ENCODE measurements at places on chromosomes 6 and 20.

GRCh38 chr6:42158011-42158410 lies 15.2 kb upstream of the GUCA1A start:
- no peak for DNase-seq

- no peak for DNase-seq
Observed at GRCh38 chr20:50259705-50260478, 69.3 kb downstream of the CEBPB start.

DNA sequence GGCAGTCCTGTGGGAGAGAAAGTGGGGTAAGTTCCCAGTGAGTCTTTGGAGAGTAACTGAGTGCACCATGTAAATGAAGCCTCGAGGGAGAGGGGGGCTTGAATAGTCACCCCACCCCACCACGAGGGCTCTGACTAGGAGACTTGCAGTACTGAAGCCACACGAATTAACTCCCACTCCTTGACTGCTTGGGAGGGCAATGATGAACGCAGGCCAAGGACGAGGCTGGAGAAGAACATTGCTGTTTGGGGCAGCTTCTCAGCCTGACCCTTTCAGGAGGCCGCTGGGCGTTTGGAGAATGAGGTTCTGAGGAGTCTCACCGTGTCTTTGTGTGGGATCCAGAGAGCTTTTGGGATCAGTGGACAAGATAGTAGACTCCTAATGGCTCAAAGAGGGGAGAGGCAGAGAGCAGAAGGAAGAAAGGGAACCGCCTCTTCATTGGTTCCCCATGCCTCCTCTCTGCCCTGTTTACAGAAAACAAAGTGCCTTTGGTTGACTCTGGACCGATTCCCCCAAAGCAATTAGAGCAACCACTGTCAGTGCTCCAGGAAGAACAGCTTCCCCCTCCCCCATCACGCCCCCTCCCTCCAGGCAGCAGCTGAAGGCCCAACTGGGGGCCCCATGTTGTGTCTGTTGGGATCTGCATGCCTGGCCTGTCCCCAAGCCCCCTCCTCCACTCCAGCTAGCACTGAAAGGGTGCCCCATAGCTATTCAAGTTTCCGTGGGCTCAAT lies 41.7 kb upstream of the CDKN1A start:
- no peak for DNase-seq

DNA sequence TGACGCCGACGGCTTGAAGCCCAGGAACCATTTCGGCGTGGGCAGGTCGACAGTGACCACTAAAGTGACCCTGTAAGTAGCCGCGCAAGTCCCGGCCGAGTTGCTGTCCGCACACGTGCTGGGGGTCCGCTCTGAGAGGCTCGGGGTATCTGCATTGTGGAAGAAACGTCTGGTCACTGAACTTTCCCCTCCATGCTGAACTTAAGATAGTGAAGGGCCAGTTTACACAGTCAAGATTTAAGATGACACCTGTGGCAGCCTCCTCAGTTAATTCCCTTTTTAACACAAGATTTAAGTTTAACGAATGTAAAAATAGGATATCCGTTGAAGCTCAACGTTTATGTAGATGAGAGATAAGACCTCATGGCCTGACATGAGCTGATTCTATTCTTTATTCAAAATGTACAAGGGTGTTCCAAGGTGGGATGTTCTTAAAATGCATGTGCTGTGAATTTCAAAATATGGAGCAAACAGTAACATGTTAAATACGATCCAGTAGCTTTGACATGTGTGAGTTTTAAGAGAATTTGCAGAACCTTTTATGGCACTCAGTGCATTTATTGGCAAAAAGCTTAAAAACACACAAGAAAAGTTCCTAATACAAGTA lies 116.2 kb downstream of the RTN4IP1 start:
- no peak for DNase-seq

- DNase-seq: no peak
Observed at GRCh38 chr6:52201046-52201445, 14.9 kb downstream of the IL17A start.

DNA sequence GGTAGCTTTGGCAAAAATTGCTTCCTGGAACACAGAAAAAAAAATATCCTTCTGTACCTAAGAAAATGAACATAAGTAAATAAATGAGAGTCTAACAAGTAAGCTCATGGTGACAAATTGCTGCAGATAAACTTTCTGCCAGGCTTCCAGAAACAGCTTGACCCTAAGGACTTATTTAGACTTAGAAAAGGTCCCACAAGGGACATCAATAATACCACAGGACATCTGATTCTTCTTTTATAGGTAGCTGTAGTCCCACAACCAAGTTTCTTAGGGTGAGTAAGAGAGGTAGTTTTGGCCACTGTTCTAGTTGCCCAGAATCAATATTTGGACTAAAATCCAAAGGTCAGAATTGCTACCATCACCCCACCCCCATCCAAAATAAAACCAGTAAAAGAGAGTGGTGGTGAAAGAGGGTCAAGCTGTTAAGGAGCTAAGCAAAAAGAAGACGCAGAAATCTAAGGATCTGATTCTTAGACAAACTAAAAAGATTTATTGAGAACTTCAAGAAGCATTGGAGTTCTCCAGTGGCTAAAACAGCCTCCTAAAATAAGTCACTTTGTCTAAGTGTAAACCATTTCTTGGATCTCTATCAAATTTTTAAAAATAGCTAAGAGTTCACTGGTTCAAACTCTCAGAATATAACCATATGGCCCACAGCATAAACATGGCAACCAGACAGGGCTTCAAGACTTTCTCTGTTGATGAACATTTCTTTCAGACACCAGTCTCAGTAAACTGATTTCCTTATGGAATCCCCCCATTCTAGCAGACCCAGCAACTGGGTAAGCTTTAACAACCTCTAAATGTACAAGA lies 180.6 kb downstream of the PTPRK start:
- no peak for DNase-seq

DNA sequence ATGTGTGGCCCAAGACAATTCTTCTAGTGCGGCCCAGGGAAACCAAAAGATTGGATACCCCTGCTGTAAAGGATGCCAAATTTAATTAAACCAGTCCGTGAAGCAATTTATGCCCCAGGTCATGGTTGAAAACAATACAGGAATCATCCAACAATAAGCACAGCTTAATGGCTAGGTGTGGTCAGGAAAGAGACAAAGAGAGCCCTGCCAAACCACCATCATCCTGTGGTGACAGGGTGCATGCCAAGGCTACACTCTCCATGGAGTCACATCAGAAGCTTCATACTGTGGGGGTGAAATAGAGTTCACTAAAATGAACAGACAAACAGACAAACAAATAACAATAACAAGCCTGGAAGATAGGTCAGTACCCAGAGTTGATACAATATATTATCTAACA lies 62.7 kb downstream of the DZANK1 start:
- peak; percentile 9 for DNase-seq

DNA sequence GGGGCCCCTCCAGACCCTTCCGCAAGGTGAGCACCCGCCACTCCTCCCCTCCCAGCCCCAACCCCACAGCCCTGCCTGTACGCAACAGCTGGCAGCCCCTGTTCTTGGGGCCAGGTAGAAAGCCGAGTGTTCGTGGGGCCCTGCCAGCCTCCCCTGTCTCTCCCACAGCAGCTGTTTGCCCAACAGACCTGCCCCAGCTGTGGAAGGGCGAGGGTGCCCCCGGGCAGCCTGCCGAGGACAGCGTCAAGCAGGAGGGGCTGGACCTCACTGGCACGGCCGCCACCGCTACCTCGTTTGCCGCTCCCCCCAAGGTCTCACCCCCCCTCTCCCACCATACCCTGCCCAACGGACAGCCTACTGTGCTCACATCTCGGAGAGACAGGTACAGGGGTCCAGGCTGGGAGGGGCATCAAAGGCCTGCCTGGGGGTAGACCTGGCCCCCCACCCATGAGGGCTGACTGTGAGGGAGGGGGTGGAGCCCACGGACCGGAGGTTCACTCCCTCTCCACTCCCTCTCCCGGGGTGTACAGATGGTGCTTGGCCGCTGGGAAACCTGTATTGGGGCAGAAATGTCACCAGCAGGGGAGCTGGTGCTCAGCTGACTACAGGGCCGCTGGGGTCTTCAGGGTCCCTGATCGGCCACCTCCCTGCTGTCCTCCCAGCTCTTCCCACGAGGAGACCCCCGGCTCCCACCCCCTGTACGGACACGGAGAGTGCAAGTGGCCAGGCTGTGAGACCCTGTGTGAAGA lies 41.1 kb downstream of the FOXP4 start:
- no peak for DNase-seq

GRCh38 chr20:57772349-57772964 lies 62.6 kb upstream of the PMEPA1 start:
- DNase-seq: no peak

DNA sequence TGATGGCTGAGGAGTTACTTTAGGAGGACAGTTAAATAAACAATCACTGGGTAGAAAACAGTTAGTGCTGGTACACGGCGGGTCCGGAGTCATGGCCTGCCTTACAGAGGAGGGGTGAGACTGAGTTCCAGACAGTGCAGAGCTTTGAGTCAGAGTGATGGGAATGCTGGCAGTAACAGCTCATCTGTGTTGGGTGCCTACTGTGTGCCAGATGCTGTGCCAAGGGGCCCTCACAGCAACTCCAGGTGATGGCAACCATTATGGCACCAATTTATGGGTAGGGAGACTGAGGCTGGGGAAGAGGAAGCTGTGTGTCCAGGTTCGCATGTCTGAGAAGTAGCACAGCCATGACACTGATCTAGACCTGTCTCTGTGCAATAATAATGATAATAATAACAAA lies 132.6 kb downstream of the CEBPB start:
- DNase-seq: no peak

GRCh38 chr6:49202924-49203536 lies 260.0 kb downstream of the MMUT start:
- DNase-seq: no peak

DNA sequence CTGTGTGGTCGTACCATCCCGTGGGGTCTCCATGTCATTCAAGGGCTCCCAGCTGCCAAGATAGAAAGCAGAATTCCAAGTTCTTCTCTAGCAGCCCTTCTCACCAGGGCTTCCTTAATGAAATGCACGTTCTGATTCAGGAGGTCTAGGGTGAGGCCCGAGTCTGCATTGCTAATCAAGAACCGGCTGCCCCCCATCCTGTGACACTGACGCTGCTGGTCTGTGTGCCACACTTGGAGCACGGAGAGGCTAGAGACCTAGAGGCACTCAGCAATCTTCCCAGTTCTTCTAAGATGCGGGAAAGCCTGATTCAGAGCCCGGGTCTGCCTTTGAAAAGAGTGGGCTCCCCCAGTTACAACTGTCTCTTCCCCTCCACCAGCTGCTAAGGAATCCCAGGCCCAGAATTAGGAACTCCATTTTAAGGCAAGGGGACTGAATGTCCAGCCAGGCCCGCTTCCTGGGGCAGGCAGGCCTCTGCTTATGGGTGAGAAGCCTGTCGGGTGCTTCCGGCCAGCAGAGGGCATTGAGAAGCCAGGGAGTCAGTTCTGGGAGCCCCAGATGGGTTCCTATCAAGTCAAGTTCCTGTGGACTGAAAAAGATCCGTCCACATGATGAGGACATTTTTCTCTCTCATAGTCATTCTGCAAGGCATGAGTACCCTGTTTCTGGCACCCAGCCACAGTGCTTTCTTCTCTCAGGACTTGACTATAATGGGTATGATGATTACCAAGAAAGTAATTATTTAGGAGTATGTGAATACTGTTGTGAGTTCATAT lies 69.8 kb upstream of the RIN2 start:
- peak; percentile 39 for DNase-seq

GRCh38 chr6:20533746-20534294 lies 437 bp upstream of the CDKAL1 start:
- no peak for DNase-seq

DNA sequence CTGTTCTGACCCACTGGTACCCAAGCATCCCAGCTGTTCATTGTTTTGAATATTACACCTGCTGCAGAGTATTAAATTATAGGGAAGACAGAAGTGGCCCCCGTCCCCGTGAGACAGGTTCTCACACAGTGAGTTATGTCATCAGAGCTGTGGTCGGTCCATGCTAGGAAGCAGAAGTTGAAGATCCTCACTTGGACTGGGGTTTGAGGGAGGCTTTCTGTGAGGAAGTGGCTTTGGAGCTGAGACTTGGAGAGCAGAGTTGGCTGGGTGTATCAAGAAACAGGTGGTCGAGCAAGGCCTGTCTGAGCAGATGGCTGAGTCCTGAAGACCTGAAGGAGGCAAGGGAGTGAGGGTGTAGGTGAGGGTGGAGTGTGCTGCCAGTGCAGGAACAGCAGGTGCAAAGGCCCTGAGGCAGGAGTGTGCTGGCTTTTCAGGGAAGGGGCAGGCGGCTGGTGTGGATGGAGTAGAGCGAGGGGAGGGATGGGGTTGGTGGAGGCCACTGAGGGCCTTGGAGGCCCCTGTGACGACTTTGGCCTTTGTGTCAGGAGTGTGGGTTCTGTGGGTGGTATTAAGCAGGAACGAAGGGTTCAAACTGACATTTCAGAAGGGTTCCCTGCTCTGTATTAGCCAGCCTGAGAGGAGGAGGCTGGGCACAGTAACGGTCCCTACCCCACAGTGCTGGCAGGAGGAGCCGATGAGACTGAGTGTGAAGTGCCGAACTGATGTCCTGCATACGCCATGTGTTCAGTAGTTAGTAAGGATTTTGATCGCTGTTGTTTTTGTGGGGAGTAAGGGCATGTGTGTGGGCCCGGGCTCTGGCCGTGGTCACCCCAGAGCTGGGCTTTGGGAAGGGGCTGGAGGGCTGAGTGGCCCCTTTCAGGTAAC lies 11.8 kb downstream of the SRC start:
- DNase-seq: no peak

- no peak for DNase-seq
Observed at GRCh38 chr20:62337558-62338293, 29.4 kb downstream of the LAMA5 start.

DNA sequence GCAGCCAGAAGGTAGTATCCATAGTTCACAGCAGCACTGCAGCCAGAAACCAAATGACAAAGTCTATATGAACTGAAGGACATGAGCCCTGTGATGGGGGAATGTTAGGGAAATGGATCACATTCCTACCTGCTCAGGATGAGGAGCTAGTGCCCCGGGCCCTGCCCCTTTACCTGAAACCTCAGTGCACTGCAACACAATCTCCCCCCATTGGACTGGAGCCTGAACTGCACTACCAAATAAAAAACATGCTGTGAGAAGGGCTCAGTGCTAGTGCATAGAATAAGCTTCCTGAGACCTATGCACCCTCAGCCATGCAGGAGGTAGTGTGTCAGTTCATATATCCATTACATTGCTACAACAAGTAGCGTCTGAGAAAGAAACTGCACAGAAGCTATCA lies 477.8 kb downstream of the HACE1 start:
- DNase-seq: no peak

GRCh38 chr6:40958738-40959137 lies 80.3 kb downstream of the UNC5CL start:
- DNase-seq: no peak

GRCh38 chr6:140462453-140463311 lies 1088.2 kb upstream of the CITED2 start:
- no peak for DNase-seq

DNA sequence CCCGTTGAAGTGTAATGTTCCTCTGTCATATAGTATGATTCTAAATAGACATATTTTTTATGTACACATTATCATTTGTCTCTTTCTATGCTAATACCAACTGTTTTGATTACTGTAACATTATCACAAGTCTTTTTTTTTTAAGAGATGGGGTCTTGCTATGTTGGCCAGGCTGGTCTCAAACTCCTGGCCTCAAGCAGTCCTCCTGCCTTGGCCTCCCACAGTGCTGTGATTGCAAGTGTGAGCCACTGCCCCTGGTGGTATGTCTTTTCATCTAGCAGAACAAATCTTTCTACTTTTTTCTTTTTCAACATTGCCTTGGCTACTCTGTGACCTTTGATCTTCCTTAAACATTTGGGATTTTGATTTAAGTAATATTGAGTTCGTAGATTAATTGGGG lies 57.7 kb downstream of the SLX4IP start:
- no peak for DNase-seq

- DNase-seq: no peak
Observed at GRCh38 chr20:37114012-37114411, 18.2 kb upstream of the RBL1 start.

Measured in astrocyte of the cerebellum (primary cell).